ENCODE measurements at places on chromosomes 4 and X.

DNA sequence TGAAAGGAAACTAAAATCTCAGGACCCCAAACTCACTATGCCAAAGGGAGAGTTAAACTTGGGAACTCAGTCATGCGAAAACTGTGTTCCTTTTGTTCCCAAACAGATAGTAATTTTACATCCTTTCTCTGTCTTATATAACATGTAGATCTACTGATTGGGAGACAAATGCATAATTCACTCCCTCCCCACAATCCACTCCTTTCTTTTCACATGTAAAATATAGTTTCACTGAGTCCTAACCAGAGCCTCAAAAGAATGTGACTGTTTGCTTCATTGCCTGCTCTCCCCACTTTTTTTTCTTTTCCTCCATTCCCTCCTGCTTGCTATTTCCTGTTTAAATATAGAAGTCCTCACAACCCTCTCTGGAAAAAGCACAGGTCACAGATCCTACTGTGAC lies 699.3 kb upstream of the ADGRL3 start:
- no peak for DNase-seq

- no peak for DNase-seq
Observed at GRCh38 chr4:139501117-139501516, 47.2 kb downstream of the RAB33B start.

DNA sequence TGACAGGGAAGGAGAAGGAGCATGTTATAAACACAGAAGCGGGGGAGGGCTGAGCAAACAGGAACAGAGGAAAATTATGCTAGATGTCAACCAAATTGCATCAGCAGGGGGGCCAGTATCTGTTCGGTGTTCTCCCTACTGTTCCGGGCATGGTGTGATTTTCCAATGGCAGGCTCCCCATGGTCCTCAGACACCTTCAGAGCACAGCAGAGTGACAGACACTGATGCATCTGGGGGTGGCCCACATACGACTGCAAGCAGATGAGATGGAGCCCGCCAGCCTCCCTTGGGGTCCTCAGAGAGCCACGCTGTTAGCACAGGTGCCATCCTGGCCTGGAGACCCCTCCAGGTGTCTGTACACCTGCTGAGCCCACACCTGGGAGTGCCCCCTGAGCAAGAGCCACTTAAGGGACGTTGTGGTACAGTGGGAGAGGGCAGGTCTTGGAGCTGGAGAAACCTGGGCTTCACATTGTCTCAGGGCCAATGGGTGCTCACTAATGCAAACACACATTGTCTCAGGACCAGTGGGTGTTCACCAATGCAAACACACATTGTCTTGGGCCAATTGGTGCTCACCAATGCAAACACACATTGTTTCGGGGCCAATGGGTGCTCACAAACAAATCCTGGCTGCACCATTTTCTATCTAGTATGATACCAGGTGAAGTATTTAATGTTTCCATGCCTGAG lies 95.4 kb downstream of the SLC2A9 start:
- no peak for DNase-seq

DNA sequence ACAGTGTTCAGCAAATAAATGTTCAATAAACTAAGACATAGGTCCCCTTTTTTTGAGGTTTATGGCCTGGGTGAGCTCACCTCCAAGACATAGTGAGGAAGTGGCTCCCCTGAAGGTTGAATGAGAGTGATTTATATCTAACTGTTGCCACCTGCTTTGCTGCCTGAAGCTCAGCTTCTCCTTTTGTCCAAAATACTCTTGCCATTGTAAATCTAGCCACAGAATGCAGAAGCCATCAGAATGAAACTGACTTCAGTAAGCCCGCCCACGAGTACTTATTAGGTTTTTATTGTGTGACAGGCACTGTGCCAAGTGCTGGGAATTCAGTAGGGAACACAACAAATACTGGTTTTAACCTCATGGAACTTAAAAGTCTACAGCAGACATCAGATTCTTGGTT lies 18.0 kb downstream of the SPINK2 start:
- no peak for DNase-seq

DNA sequence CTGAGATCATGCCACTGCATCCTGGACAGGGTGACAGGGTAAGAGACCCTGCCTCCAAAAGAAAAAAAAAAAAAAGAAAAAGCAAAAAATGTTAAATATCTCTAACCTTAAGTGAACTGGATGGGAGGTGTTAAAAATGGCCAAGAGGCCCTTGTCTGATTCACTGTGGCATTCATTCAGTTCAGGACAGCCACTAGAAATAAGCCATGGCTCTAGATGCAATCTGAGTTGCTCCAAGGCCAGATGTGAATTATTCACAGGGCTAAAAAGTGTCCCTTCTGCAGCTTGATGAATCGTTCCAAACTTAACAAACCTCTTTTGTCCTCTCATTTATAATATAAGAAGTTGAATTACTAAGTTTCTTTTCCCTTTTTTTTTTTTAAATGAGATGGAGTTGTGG lies 63.7 kb upstream of the FBXW7 start:
- DNase-seq: no peak

- no peak for DNase-seq
Observed at GRCh38 chr4:1800805-1801204, 7.7 kb downstream of the FGFR3 start.

GRCh38 chr4:41257906-41258305 lies 1.2 kb downstream of the UCHL1 start:
- no peak for DNase-seq

DNA sequence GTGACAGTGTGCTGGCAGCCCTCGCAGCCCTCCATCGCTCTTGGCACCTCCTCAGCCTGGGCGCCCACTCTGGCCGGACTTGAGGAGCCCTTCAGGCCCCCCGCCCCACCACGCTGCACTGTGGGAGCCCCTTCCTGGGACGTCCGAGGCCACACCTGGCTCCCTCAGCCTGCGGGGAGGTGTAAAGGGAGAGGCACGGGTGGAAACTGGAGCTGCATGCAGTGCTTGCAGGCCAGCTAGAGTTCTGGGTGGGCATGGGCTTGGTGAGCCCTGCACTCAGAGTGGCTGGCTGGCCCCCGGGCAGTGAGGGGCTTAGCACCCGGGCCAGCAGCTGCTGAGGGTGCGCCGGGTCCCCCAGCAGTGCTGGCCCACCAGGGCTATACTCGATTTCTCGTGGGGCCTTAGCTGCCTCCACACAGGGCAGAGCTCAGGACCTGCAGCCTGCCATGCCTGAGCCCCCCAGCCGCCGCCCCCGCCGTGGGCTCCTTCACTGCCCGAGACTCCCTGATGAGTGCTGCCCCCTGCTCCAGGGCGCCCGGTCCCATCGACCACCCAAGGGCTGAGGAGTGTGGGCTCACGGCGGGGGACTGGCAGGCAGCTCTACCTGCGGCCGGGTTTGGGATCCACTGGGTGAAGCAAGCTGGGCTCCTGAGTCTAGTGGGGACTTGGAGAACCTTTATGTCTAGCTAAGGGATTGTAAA lies 1672.7 kb upstream of the PCDH7 start:
- DNase-seq: no peak

DNA sequence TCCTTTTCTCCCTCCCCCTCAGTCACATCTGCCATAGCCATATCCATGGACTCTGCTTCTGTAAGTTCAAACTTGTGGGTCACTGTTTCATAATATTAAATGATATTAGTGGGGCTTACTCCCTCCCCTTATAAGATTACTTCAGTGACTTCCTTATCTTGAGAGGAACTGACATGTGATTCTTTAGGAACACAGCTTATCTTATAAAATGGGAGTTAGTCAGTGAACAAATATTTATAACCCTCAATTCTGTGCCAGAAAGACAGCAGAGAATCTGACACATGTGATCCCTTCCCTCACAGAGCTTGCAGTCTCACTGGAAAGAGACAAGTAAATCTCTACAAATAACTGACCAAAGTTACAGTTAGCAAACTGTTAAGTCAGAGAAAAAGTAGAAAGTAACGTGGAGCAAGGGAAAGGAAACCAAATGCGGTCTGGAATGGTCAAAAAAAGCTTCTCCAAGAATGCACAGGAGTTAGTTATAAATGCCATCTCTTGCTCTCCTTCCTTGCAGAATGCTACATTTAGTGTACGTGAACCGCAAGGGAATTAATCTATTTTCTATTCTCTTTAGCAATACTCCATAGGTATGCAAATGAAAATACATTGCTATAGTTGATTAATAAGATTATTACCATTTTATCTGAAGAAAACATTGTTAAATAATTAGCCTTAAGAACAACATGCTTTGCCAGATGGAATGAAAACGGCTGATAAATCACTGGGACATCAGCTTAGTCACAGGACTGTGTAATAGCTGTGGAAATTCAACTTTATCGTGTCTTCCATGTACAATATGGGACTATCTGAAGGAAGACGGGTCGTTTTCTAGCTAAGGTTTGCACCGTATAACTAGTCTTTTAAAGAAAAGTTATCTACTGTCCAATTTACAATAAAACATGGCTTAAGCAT lies 29.0 kb downstream of the SGMS2 start:
- DNase-seq: no peak

Measured in CD8-positive, alpha-beta T cell (primary cell).